ENCODE measurements at places on chromosomes 11 and 22.
A peak's percentile ranks its signal among the peaks of the same experiment; 100 is the strongest.

DNA sequence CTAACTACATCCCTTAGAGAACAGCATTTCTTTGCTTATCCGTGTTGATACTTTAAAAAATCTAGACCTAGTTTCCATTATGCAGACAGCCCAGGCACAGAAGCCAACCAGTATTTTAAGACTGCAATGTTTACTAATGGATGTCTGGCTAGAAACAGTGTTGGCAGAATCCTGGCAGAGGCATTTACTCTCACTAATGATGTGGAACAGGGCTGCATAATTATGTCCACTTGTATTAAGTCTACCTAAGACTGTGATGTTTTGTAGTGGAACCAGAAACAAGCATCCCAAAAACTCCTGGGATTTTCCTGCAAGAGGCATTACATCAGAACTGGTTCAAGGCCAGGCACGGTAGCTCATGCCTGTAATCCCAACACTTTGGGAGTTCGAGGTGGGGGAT lies 50.2 kb upstream of the PICALM start:
- DNase-seq, result no peak

- no peak for DNase-seq
Observed at GRCh38 chr22:17999851-18000250, 24.5 kb downstream of the MICAL3 start.

DNA sequence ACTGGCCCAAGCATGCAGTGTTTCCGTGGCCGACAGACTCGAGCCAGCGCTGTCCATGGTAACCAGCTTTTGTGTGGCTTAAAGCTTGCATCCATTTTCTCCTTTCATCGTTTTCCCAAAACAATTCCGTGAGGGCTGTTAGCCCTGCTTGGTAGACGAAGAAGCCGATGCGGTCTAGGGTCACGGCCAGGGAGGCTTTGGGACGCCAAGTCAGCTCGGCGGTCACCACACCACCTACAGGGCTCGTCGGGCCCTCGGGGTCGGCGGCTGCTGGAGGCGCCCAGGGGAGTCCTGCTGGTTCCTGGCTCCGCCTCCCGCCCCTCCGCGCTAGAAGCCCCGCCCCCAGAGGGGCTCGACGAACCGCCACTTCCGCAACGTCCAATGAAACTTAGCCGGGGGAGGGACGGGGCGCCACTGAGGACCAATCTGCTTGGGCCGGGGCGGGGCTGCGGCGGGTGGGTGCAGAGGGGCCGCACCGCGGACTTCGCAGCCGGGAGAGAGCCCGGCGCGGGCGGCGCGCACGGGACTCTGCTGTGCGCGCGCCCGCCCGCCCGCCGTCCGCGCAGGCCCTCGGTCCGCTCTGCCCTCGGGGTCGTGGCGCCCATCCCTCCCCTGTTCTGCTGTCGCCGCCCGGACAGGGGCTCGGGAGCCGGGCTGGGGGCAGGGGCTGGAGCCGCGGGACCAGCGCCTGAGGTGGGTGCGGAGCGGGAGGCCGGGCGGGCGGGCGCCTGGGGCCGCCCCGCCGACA lies at the start of gene TIGD3:
TSS of gene TIGD3 (plus strand) at position 487 of the 748 bp plus-strand sequence. CDS start 1,058 bp downstream, outside the sequence.
- DNase-seq, result peak; percentile 59

- DNase-seq, result no peak
Observed at GRCh38 chr11:68002575-68002937, 1.3 kb downstream of the UNC93B1 start.

DNA sequence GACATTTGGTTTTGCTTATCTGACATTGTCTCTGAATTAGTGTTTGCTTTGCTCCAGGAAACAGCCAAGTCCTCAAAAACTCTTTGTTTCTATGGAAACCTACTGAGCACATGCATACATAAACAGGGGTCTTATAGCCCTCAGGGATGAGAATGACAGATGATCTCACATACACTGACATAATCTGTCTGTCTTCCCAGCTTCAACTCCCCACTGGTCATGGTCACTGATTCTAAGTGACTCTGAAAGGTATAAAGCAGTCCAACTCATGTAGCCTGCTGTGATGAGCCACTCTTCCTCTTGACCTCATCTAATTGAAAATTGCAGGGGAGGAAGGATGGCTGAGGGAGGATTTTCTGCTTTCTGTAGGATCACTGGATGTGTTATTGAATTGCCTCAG lies 12.6 kb downstream of the ZNF143 start:
- no peak for DNase-seq

DNA sequence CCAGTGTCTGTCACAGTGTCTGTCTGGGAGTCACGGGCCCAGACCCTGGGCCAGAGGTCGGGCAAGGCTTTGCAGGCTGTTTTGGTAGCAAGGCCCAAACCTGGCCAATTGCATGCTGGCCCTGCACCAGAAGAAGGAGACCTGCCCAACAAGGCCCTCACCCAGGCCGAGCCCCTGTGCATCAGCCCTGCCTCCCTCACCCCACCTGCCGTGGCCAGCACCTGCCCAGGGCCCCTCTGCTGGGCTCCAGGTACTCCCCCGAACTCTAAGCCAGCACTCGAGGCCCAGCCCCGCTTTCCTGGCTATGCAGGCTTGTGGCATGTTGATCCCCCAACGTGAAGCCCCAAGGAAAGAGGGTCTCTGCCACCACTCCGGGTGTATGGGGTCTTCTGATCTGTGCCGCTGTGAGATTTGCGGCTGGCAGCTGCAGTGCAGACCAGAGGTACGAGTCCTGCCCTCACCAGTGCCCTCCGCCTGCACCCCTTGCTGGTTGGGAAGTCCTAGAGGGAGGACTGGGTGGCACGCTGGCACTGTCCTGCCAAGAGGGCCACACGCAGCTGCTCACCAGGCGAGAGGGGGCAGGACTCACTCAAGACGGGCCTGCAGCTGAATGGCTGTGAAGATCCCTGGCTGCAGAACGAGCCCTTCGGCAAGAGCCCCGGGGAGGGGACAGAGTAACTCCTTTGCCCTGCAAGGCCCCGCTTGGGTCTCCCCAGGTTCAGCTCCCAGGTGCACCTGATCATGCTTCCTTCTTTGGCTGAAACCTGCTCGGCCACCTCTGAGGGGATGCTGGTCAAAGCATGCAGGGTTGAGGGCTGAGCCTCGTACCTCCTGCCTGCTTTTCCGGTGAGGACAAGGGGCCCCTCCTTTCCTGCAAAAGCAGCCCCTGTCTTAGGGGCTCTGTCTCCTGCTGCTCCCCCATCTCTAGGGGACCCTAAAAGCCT lies 6.7 kb upstream of the SEPTIN5 start:
- DNase-seq, result no peak

DNA sequence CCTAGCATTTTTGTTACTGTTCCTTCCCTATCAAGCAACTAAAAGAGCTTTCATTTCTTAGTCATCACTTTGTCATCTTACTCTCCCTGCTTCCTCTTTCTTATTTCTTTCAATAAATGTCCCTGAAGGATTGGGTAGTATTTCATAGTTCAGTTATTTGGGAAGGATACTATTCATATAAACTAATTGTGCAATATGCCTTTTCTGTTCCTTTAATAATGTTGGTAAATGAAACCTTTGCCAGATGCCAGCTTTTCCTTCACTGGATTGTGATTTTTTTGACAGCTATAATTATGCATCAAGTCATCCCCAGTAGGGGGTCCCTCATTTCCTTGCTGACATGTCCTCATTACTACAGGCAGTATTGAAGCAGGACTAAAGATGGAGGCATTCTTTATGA lies 101.7 kb downstream of the ATM start:
- no peak for DNase-seq

DNA sequence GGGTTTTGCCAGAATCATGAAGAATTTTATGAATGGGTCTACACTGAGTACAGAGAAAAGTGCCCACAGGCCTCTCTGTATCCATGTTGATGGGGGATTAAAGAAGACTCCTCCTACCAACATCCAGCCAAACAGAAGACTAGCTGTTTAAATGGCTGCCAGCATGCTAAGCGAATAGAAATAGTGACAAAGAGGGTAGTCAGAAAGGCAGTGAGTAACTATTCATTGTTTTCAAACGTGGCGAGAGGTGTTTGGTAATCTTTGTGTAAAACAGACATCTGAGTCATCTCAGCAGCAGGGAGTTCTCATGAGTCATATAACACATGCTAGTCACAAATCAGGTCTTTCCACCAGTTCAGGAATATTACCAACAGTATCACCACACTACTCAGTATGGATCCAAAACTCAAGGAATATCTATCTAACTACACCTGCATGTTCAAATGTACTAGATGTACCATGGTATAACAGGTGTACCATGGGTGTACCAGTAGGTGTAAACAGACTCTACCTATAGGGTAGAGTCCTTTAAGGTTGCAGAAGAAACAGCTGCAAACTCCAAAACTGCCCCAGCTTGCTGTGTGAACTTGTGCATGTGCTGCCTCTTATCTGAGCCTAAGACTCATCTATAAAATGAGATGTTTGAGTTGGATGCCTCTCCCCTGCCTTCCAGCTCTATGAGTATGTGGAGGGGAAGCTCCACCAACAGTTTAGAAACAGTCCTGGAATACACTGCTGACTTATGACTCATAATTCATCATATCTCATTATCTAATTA lies 82.0 kb downstream of the SLC1A2 start:
- peak; percentile 98 for DNase-seq

- DNase-seq, result no peak
Observed at GRCh38 chr11:82863209-82863608, 37.0 kb downstream of the PRCP start.

GRCh38 chr22:37930270-37930951 lies 23.0 kb downstream of the C22orf23 start:
- DNase-seq, result no peak

DNA sequence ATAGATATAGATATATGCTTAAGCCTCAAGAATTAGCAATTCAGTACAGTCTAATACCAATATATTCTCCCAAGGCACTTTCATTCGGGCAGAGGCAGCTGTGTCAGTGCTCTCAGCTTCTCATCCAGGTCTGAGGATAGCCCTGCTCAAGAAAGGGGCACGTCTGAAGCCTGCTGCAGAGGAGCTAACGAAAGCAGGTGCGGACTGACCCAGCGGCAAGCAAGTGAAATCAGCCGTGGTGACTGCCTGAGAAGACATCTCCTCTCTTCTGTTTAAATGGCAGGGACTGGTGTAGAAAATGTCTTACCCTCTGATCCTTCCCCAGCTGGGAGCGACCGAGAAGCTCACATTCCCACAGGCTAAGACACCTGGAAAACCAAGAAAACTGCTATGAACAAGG lies 468.6 kb downstream of the BRD1 start:
- no peak for DNase-seq

DNA sequence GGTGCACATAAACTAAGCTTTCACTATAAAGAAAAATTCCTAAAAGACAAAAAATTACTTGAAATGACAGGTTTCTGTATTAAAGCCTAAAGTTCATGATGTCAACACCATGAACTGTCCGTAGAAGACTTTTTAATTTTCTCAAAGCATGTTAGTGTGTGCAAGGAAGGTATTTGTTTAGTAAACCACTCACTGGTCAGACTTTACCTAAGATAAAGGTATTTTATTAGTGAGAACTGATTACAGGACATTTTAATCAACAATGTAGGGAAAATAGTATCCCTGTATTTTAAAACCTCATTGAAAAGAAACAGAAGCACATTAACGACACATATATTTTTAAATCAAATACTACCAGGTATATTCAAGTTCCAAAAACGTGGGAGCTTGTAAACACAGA lies 2.9 kb downstream of the PICALM start:
- DNase-seq, result no peak

- no peak for DNase-seq
Observed at GRCh38 chr11:21635394-21636145, 557.3 kb upstream of the ANO5 start.

DNA sequence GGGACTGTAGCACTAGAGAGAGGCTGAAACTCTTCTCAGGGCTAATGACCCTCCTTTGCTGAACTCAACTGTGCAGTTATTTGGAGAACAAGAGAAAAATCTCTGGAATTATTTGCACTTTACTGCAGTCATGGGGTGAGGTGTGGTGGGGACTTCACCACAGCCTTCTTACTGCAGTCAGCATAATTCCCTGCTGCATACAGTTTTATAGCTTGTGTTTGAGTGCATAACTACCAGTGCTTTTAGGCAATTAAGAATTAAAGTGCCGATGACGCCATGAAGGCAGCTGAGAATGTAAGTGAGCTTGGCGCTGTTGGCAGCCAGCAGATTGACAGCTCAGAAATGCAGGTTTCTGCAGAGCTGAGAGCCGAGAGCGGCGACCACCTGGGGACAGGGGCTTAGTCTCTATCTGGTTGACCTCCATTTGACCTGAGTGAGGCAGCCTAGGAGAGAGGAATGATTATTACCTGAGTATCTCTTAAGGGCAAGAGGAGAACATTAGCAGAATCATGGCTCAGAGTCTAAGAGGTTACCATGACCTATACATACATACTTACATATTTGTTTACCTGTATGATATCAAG lies 830.0 kb downstream of the NTM start:
- DNase-seq, result no peak

DNA sequence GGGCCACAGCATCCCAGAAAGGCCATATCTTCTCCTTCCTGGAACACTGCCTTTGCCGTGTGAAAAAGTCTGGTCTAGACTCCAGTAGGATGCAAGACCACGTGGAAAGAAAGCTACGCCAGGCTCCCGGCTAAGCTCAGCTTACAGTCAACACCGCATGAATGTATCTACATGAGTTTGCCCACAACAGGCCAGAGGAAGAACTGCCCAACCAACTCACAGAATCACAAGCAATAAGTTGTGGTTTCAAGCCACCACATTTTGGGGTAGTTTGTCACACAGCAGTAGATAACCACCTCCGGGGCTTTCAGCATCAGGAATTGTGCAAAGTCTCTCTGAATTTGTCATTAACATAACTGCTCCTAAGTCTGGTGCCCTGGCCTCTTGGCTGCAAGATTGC lies 27.3 kb downstream of the HSPA8 start:
- no peak for DNase-seq

- no peak for DNase-seq
Observed at GRCh38 chr22:21451545-21452520, 15.4 kb upstream of the TMEM191C start.

DNA sequence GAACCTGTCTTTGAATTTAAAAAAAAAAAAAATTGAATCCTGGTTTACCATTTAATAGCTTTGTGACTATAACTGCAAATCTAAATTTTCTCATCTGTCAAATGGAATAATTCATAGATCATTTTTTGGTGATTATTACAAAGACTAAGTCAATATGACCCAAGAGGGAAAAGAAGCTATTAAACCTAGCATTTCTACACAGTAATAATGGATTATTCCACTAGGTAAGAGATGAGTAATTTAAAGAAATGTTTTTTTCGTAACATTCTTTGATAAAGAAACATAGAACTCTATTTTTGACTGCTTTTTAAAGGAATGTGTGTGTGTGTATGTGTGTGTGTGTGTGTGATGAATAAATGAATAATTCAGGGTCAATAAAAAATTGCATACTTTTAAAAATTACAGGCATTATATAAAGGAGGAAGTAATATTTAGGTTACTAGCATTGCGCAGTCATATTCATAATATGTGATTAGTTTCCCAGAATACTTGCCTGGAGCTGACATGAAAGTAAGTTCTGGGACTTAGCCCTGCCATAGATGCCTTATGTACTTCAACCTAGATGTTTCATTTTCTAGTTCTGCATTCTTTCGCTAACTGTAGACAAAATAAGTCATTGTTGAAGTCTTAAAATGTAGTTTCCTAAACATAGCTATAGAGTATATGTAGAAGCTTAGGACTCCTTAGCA lies 72.9 kb downstream of the TMEM135 start:
- no peak for DNase-seq

Measured in HFF-Myc (cell line).